Activated naive CD8-positive, alpha-beta T cell treated with anti-CD3 and anti-CD28 coated beads, Interleukin-2, amount 50 U/mL, for 16 hours (primary cell): ENCODE measurements at places on chromosomes 5 and 9.

DNA sequence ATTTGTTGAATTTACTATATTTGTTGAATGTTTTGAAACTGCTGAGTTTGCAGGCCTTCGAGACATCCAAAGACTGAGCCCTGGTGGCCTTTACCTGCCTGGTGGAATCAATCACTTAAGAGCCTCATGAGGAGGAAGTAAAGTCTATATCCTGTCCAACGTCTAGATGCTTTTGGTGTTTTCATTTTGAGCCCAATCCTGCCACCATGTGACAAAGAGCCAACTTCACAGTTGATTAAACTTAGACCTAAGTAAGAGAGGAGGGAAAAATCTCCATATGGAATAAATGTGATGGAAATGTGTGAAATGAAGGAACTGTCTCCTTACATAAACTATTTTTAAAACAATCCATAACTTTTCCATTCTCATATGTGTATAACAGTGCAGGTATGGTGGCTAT is 220.1 kb downstream of the PRR16 start:
- DNase-seq: no peak

DNA sequence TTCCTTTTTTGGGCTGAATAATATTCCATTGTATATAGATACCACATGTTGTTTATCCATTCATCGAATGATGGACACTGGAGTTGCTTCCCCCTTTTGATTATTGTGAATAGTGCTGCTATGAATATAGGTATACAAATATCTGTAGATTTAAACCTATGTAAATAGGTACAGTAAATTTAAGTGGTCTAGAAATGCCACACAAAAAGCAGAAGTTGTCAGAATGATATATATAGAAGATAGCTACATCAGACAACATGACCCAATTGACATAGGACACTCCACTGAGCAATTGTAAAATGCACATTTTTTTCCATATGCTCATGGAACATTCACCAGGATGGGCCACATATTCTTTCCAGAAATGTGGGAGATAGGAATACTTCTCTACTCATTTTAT is 77.6 kb downstream of the SMIM15 start:
- DNase-seq: no peak

GRCh38 chr5:173326501-173326960 is 1.7 kb downstream of the STC2 start:
- no peak for DNase-seq

GRCh38 chr5:38847559-38848347 is 1.9 kb downstream of the OSMR start:
- DNase-seq: no peak

- no peak for DNase-seq
Observed at GRCh38 chr9:113594484-113595299, 131.2 kb downstream of the RGS3 start.

DNA sequence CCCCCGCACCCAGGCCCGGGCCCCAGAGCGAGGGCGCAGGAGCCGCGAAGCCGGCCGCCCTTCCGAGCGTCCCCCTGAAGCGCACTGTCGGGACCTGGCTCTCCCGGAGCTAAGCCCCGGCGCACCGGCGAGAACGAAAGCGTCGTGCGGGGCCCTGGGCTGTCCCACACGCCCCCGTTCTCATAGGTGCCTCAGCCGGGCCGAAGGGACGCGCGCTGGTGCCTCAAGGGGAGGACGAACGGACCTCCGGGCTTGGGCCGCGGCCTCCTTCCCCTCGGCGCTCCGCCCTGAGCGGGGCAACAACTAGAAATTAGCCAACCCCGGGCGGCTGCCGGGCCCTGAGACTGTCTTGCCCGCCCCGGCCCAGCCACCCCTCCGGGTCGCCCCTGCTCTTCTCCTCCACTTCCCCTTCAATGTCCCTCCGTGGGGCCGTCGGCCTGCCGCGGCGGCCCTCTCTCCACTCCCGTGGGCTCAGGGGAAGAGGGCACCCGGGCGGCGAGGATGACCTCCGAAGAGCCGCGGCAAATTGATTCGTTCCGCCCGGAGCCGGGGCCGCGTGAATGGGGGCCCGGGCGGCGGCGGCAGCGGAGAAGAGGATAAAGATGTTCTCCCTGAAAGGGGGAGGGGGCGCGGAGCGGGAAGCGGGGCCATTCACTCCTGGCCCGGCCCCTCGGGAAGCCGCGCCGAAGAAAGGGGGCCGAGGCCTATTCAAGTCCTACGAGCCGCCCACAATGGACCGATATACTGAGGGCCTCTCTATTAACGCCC is 3.5 kb upstream of the PRDM12 start:
- DNase-seq: no peak

DNA sequence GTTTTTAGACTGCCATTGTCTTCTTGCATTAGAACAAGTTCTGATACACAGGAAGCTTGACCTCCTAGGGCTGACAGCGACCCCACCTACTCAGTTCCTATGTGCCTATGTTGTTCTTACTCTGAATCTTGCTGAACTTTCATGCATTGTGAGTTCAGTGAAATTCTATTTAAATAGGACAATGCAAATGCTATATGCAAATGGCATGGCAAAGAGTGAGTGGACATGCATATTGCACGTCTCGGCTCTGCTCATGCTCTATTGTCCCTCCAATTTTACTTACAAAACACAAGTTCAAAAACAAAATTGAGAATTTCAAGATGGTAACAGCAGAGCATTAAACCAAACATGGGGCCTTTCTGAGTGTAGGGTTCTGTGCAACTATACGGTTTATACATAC is 5.3 kb upstream of the DCP2 start:
- DNase-seq: no peak

- no peak for DNase-seq
Observed at GRCh38 chr5:141875795-141876627, 2.2 kb downstream of the PCDH1 start.

DNA sequence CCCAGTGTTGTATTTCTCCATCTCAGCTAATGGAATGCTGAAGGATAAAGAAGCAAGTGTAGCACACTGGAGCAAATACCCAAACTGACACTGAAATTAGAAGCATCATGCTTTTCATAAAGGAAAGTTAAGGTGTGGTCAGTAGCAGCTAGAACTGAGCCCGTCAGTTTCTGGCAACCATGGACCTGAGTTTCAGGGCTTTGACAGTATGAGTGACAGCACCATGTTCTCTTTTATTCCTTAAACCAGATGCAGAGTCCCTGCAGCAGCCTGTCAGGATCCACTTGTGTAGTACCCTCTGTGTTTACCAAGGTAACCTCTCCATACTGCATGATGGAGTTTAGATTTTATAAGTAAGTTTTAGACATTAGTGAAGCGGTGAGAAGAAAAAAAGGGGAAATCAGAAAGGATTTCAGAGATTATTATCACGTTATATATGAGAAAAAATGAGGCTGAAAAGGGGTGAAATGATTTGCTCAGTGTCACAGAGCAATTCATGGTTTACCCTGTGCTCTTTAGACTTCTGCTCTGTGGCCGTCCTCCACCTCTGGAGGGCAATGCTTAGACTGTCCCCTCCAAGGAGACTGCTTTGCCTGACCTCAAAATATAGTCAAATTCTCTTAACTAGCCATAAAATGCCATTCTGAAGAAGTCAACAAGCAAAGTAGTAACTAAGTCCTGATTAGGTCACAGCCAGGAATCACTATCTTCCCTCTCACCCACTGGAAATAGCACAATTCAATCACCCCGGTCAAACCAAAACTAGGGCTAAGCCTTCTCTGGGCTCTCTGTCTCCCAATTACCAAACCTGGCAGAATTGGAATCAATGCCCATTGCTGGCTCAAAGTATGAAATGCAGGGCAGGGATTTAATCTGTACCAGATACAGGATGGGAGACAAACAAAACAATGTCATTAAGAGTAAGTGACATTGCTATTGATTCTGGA is 10.5 kb upstream of the MYOT start:
- DNase-seq: no peak

DNA sequence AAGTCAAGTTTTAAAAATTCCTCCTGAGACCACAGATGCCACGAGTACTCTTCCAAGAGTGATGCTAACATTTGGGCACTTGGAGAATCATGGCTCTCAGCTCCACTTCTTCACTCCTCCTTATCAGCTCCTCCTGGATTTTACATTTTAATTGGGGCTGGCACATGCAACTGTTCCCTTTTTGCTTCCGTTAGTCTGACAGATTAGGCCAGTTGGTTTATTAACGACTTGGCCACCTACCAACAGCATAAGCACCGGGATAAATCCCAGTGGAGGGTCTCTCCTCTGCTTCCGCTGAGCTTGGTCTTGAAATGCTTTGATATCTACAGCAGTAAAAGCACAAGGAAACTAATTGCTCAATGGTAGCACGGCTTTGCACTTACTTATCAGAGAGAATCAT is 134.6 kb upstream of the RASEF start:
- DNase-seq: no peak

- DNase-seq: no peak
Observed at GRCh38 chr5:139634028-139634325, 14.2 kb upstream of the CXXC5 start.

DNA sequence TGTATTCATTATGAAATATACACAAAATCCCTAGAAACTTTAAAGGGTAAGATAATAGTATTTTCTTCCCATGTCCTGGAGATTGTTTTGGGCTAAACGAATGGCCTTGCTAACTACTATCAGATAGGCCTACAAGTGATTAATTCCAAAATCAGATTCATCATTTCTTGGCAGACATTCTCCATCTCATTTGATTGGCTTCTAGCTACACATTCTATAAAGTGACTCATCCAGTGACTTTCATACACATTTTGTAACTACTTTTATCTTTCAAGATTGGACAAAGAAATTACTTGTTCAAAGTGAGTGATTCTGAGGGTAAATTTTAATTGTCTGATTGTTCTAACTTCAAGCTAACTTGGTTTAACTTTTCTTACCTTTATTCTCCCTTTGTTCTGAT is 93.3 kb downstream of the RAPGEF6 start:
- DNase-seq: no peak

DNA sequence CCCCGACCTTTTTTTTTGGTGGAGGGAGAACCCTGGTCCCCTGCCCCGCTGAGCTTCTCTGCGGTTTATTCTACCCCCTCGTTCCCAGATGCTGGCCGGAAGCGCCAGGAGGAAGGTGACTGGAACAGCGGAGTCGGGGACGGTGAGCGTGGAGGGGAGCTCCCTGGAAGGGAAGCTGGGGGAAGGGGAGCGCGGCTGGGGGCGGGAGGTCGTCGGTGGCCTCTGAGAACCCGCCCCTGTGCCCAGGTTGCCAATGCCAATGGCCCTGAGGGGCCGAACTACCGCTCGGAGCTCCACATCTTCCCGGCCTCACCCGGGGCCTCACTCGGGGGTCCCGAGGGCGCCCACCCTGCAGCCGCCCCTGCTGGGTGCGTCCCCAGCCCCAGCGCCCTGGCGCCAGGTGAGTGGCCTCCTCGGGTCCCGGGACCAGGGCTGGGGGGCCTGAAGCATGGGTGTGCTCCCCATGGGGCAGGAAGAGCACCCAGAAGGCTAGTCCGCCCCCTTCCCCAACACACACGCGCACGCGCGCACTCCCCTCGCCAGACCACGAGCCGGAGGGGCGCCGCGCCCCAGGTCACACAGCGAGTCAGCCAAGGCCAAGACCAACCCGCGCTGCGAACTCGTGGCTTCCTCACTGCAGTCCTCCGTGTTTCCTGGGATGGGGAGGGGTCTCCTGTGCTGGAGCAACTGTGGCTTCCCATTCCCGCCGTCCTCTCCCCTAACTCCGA is 10.6 kb downstream of the MYOZ3 start:
- no peak for DNase-seq

DNA sequence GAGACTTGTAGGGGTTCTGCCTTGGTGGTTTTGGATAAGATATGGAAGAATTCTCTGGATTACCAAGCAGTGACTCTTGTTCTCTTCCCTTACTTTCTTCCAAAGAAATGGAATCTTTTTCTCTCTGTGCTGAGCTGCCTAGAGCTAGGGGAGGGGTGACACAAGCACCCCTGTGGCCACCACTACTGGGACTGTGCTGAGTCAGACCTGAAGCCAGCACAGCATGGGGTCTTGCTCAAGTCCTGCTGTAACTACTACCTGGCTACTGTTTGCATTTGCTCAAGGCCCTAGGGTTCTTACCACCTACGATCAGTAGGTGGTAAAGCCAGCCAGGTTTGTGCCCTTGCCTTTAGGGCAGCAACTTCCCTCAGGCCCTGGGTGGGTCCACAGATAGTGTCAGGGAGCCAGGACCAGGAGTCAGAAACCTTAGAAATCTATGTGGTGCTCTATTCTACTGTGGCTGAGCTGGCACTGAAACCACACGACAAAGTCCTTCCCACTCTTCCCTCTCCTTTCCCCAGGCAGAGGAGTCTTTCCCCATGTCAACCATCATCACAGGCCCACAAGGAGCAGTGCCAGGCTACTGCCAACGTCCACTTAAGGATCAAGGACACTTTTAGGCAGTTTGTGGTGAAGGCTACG is 53.8 kb downstream of the SREK1 start:
- no peak for DNase-seq

- no peak for DNase-seq
Observed at GRCh38 chr5:149707097-149707496, 23.0 kb upstream of the PPARGC1B start.

GRCh38 chr5:673831-674629 is 19.1 kb downstream of the TPPP start:
- no peak for DNase-seq
